Natural killer cell treated with Interleukin-12 subunit alpha and Interleukin-12 subunit beta and Interleukin-15 and Interleukin-18, amount 100 ng/mL, for 72 hours (primary cell): ENCODE measurements at places on chromosomes 13 and 19.

GRCh38 chr13:51802631-51803418 lies 1.1 kb downstream of the DHRS12 start:
- DNase-seq, result no peak

GRCh38 chr13:50140153-50140552 lies 124.9 kb downstream of the KCNRG start:
- no peak for DNase-seq

DNA sequence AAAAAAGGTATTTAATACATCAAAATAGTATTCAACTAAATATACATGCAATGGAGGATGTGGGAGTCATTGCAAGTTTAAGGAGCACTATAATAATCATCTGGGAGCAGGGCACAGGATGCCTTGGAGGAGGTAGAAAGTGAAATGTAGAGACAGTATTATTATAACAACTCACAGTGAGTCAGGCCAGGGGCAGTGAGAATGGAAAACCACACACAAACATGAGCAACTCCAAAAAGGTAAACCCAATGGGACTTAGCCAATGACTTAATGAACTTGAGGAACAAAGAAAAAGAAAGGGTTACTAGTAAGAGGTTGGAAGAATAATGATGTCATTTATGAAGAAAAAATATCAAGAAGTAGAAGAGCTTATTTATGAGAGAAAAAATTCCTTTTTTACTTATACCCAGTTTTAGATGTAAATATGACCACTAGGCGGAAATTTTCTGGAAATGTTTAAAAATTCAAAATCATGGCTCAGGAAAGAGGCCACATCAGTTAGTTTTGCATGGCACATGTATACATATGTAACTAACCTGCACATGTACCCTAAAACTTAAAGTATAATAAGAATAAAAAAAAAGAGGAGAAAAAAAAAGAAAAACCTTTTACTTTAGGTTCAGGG lies 389.3 kb downstream of the SUCLA2 start:
- no peak for DNase-seq

- no peak for DNase-seq
Observed at GRCh38 chr13:23696610-23697009, 126.4 kb downstream of the TNFRSF19 start.

- DNase-seq, result no peak
Observed at GRCh38 chr13:41488124-41488523, 30.8 kb downstream of the RGCC start.

DNA sequence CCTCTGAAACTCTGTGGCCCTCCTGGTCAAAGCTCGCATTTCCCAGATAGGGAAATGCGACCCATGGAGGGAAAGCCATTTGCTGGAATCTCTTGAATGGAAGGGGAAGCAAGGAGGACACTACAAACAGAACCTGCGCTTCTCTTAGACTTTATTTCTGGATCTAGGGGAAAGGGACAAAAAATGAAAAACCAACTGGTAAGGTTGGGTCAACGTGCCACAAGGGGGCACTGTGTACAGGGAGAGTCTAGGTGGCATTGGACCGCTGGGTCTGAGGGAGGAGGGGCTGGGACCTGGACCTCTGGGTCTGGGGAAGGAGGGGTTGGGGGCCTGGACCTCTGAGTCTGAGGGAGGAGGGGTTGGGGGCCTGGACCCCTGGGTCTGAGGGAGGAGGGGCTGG lies 5.0 kb downstream of the KLK4 start:
- DNase-seq, result no peak

- DNase-seq, result no peak
Observed at GRCh38 chr13:40126306-40127085, 471.0 kb downstream of the COG6 start.

GRCh38 chr19:55696301-55697068 lies 21.5 kb downstream of the EPN1 start:
- DNase-seq, result no peak

- no peak for DNase-seq
Observed at GRCh38 chr13:68417801-68418200, 1187.7 kb upstream of the PCDH9 start.

- no peak for DNase-seq
Observed at GRCh38 chr13:87656306-87656705, 14.9 kb upstream of the SLITRK5 start.

DNA sequence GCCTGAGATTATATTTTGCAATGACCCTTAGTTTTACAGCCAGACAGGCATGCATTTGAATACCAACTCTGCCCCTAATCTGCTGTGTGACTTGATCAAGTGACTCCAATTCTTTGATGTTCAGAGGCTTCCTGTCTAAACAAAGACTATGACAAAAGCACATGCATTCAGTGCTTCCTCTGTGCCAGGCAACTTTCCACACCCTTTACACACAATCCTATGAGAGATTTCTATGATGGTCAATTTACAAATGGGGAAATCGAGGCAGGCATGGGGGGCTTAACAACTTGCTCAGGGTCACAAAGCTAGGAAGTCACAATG lies 3.7 kb upstream of the LYPD3 start:
- no peak for DNase-seq

DNA sequence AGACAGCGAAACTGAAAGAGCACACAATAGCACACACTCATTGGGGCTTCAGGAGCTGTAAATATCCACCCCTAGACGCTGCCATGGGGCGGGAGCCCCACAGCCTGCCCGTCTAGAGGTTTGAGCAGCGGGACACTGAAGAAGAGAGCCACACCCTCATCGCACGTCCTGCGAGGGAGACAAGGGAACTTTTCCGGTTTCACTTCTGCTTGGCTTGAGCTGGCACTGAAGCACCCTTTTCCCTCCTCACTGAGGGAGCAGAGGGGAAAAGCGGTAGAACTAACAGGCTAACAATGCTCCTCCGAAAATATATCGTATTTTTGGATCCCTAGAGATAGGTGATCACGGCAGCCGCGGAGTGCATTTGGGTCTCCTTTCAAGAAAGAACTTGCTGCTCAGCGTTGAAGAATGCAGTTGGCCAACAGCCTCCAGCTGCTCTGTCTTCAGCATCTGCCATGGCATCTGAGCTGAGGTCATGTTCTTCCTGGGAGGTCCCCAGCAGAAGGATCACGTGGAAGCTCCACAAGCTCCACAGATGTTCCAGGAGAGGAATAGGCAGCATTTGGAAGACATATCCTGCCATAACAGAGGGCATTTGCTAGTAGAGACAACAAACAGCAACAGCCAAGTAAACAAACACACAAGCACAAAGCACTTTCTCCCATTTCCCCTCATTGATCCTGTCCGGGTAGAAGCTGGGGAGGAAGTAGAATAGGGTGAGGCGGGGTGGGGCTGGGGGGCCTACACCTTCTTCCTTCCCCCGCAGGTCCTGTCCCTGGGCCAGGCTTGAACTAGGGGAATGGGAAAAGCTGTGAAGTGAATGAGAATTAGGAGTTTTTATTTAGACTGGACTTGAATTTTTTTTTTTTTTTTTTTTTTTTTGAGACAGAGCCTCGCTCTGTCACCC lies 44.8 kb upstream of the ALOX5AP start:
- DNase-seq, result no peak

- no peak for DNase-seq
Observed at GRCh38 chr19:10742476-10742875, 24.6 kb downstream of the DNM2 start.
